Smooth muscle cell of the pulmonary artery (primary cell): ENCODE measurements at places on chromosomes 3 and 15. TPM values are rescaled to one million over a fixed set of nuclear protein-coding genes. Genes with fewer than 3 reads are reported as not detected.

The ENTPD3 gene
- total RNA-seq, result 0.10 and 0.13 TPM in 2 replicates

The TMC3 gene
- total RNA-seq, result 0.13 and 0.20 TPM in 2 replicates

The LYZL4 gene
- total RNA-seq, result not detected in 2 replicates

The MESP1 gene
- 0.20 and 0.26 TPM in 2 replicates for total RNA-seq

The GRK7 gene
- not detected in 2 replicates for total RNA-seq

The FOXB1 gene
- not detected in 2 replicates for total RNA-seq

The LRRC2 gene
- 0.36 and 1.5 TPM in 2 replicates for total RNA-seq

The LRRIQ4 gene
- 0.07 TPM in 2 replicates for total RNA-seq

The CIB2 gene
- total RNA-seq, result 2.8 and 3.6 TPM in 2 replicates

The ITIH1 gene
- 0.17 and 0.33 TPM in 2 replicates for total RNA-seq

The TMEM43 gene
- total RNA-seq, result 134 and 167 TPM in 2 replicates

The LINS1 gene
- total RNA-seq, result 8.8 and 11.1 TPM in 2 replicates

The CD86 gene
- not detected in 2 replicates for total RNA-seq

The CCR4 gene
- total RNA-seq, result under 0.01 TPM in 1 of 2 replicates, not detected in the other

The CFAP91 gene
- 0.59 and 0.72 TPM in 2 replicates for total RNA-seq
